ENCODE measurements at places on chromosomes 6 and 20.

DNA sequence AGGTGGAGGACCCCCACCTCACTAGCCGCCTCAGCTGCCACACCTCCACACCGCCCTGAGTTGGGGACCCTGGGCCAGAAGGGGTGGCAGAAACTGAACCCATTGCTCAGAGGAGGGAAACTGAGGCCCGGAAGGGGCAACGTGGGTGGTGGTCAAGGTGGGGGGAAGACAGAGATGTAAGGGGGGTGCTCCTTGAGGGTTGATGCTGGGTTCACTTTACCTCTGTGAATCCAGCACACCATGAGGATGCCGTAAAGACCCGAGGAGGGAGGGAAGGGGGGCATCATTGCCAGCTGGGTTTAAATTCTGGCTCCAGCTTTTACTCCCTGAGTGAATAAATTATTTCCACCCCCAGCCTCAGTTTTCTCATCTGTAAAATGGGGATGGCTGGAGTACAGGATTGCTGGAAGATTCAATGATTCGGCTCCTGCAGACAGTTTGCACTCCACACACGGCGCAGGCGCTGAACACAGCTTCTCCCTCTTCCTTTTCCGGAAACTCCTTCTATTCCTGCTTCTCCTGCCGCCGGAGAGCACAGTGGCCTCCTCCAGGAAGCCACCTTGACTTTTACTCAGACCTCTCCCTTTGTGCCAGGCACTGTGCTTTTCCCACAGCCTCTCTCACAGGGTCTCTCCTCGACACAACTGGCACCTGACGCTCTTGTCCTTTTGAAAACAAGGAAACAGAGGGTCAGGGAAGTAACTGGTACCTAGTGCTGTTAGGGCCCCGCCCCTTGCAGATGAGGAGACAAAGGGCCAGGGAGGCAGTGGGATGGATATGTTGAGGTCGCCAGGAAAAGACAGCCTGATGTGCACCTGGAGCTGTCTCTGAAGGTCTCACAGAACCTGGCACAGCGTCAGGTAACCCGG, 59.4 kb downstream of the UBE2V1 start:
- no peak for DNase-seq

DNA sequence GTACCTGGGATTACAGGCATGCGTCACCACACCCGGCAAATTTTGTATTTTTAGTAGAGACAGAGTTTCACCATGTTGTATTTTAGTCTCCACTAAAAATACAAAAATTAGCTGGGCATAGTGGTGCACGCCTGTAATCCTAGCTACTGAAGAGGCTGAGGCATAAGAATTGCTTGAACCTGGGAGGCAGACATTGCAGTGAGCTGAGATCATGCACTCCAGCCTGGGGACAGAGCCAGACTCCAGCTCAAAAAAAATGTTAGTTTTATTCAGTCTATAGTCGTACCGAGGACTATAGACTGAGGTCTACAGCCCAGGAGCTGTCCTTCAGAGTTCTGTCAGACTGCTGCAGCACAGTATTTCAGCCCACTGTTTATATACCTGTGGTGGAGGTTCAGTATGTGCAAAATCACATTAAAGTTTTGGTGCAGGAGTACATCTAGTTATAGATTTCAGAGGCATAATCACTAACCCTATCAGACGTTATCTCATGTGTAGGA, 3.6 kb upstream of the CASP8AP2 start:
- DNase-seq = no peak

- DNase-seq = no peak
Measured at GRCh38 chr20:12012241-12013222, 94.8 kb downstream of the BTBD3 start.

DNA sequence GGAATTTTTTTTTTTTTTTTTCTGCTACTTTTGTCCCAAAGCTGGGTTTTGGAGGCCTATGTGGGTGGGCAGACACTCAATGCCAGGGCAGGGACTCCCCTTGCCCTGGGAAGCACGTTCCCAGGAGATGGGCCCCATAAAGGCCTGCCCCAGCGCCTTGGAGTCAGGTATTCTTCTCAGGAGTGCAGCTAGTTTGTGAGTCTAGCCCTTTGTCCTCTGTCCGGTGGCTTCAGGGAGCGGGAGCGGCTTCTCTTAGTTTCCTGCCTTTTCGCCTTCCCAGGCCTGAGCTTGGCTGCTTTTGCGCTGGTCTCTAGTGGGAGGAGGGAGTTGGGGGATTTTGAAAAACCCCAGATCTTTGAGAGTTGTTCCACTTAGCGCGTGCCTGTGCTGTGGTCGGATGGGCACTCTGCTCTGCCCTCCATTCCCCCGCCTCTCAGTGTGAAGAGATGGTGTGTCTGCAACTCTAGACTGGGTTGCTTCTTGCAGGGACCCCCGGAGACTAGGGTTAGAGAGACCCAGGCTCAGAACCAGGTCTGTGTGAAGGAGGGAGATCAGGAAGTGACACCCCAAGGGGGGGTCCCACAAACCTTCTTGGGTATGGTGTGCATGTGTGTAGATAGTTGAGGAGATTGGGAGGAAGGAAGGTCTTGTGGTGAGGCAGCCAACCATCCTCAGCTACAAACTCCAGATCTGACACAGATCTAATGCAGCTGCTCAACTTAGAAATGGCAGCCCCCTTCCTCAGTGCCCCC, 1.3 kb downstream of the PLCG1 start:
- no peak for DNase-seq

- DNase-seq = no peak
Measured at GRCh38 chr20:19735446-19735845, 22.6 kb upstream of the RIN2 start.

DNA sequence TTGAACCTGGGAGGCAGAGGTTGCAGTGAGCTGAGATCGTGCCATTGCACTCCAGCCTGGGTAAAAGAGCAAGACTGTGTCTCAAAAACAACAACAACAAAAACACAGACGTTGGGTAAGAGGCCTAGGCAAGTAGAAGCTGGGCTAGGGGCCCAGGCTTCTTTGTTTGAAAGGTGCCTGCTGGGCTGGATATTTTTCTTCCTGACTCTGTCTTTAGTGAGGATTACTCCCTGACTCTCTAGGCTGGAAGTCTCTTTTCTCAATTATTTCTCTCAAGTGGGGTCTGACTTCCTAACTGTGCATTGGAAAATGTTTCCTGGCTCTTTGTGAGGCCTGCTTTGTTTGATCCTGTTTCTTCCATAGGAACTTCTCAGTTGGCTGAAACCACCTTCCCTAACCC, 76.5 kb upstream of the DTNBP1 start:
- no peak for DNase-seq

DNA sequence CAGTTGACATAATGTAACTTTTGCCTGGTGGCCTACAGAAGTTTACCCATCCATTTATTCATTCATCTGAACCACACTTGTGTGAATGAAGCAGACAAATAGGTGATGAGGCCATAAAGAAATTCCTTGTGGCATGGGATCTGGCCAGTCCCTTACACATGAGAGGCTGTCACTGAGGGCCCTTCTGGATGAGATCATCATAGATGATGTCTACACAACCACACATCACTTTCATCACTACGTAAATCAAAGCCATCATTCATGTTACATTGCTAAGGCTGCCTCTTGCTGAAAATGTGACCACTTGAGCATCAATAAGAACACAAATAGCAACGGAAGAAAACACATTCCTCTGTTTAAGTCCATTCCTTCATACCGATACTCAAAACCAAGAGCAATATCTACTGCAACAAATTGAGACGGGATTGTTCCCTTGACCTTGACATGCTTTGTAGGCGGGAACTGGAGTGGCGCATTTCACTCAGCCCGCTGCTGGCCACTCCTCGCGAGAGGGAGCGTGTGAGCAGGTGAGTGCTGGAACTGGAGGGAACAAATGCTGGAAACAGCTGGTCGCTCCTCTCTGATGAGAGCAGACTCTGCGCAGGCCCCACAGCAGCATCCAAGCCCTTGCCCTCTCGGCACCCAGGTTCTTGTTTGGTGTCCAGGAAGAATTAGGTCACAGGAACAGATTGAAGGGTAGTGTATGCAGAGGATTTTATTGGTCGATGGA, 49.3 kb downstream of the FAM50B start:
- no peak for DNase-seq

DNA sequence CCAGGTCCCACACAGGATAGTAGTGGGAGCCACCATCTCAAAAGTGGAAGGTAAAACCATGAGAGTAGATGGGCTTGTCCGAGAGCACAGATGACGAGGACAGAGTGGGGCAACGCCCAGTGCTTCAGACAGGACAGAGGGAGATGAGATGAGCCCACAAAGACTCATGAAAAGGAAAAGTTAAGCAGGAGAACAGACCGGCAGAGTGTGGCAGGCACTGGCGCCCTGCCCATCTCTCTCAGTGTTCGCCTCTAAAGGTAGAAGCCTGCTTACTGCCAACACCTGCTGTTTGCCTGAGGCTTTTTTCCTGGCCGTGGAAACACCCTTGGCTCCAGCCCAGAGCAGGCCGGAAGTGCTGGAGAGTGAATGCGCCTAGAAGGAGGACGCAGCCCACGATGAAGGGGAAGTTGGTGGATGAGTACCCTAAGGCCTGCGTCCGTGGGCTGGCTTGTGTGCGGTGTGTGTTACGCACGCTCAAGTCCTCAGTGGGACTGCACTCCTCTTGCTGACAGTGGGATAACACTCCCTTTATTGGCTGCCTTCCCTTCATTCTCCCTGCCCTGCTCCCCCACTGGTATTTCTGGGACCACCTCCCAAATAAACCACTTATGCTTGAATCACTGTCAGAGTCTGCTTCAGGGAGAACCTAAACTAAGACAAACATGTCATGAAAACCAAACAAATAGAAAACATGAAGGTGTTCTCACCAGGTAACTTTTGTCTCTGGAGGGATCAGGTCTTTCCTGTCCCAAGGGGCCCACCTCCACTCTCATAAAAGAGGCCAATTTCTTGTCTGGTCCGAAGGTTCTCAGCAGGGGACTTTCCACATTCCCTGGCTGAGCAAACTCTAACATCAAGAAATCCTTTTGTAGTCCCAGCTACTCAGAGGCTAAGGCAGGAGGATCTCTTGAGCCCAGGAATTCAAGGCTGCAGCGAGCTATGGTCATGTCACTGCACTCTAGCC, 9.1 kb upstream of the FOXP4 start:
- no peak for DNase-seq

DNA sequence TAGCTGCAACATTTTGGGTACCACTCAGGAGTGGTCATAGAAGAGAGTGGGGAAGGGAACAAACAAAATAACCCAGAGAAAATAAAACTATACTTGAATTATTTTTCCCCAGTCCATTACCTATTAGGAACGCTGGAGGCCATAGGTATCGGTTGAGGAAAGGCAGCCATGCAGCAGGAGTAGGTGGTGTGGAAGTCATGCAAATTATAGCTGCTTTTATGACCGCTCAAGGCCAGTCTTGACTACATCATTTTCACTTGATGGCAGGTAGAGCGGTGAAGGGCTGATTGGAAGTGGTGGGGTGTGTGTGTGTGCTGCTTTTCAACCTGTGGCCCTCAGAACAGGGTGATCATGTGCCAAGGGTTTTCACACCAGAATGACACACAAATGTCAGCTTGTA, 36.5 kb upstream of the KIF13A start:
- no peak for DNase-seq

DNA sequence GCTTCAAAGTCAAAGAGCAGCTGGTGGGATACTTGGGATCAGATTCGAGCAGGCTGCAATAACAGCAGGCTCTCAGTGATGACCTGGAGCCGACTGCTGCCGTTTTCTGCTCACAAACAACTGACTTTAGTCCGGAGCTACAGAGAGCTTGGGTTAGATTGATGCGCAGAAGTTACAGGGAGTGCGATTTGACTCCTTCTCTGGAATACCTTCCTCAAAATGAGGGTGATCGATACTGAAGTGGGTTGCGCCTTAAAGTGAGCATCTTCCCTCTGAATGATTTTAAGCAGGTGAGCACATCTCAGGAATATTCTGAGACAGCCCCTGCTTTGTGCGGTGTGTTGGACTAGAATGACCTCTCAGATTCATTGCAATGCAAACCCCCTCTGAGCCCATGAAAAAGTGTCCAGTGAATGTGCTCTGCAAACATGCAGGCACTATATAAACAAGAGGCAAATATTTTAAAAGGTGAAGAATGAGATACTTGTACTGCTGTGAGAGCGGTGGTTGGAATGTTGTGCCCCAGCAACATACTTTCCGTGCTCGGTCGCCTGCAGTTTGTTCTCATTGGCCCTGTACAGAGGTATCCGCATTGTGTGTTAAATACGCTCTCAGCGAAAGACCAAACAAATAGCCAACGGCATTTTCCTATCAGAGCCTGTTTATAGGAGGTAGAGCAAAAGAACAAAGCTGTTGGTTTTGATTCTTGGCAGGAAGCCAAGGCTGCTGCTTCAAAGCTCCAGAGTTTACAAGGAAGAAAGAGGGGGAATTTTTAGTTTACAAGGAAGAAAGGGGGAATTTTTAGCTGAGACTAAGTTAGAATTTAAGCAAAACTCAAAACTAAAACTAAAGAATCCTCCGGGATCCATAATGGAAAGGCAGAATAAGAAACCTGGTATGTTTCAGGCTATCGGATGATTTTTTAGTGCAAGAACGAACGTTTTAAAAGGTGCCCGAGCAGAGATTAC, 67.7 kb downstream of the PHACTR2 start:
- no peak for DNase-seq

DNA sequence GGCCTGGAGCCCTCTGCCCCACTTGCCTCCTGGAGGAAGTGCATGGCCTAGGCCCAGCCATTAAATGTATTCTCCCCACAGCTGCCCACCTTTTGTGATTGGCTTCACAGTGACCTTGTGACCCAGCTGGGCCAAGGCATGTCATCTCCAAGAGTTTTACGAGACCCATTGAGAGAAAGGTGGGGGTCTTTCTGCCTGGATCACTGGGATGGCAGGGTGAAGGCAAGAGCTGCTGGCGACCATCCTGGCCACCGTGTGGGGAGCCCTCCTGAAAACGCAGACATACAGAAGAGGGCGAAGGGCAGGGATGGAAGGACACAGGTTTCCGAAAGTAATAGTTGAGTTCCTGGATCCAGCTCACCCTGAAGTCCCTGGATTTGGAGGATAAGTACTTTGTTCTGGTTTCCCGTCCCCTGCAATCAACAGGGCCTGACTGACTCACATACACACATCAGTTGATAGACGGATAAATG, 12.3 kb upstream of the SPO11 start:
- DNase-seq = no peak

- DNase-seq = no peak
Measured at GRCh38 chr20:37688093-37688492, 5.7 kb upstream of the CTNNBL1 start.

DNA sequence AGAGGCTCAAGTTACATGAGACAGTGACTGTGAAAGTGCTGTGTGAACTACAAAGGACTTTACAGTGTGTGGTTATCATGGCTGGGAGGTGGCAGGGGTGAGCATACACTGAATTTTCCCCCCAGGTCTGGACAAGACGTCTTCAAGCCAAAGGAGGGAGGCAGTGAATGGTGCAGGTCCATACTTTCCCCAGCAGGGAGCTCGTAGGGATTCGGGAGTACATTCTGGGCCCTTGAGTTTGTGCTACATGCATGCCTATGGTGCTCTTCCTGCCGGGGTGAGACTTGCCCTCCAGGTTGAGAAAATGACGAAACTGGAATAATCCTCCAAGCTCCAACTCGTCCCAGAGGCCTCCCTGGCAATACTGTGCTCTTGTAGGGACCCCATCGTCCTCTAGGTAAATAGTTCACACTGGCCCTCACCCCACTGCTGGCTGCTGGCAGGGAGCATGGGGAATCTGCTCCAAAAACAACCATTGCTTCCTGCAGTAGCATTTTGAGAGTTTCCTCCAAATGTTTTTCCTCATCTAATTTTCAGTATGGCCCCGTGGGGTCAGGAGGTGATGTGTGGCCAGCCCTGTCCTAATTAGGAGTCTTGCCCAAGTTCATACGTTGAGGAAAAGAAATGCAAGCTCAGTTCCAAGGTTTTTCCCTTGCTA, 57.6 kb downstream of the ZNF831 start:
- no peak for DNase-seq

GRCh38 chr6:88519301-88520016, 353.3 kb upstream of the CNR1 start:
- DNase-seq = no peak
